ENCODE measurements at places on chromosomes 6 and 20.

DNA sequence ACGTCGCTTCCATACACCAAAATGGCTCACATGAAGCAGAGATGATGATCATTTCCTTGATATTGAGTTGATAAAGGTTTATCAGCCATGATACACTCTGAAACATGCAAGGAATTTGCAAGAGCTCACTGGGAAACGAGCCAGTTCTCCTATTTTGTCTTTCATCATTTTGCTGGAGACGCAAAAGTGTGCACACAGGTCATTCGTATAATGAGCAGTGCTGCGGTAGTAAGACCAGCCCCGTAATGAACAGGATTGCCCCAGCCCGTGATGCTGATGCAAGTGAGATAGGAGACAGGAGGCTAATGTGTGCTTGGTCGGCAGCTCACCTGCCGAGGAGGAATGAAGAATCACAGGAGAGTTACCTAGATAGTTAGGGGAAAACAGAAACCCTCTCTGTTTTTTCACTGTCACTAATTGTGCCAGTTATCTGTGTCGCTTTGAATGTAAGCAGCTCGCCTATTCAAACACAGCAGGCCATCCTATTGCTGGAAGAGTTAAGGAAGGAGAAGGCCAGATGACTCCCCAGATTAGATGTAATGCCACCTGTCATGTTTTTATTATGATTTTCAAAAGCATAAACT, 391.8 kb downstream of the SAMD5 start:
- DNase-seq = no peak

DNA sequence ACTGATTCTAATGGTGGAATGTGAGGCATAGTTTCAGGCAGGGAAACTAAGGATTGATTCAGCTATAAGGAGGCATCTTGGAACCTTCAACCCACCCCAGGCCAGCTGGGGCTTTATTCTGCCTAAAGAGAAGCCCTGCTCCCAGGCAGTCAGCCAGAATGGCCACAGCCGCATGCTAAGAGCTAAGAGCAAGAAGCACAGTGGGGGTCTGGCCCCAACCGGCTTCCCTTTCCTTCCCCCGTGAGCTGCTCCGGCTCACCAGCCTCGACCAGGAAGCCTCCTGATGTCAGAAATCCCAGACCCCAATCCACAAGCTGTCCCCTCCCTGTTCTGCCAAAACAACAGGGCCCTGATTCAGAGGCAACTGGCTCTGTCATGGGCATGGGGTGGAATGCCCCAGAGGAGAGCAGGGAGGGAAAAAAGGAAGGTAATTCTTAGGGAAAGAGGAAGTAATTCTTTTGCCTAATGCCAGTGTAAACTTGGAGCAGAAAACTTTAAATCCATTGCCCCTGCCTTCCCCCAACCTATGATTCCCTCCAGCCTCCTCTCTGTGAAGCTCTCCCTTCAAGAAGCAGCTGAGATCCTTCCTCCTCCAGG, 6.9 kb downstream of the GRM4 start:
- no peak for DNase-seq

DNA sequence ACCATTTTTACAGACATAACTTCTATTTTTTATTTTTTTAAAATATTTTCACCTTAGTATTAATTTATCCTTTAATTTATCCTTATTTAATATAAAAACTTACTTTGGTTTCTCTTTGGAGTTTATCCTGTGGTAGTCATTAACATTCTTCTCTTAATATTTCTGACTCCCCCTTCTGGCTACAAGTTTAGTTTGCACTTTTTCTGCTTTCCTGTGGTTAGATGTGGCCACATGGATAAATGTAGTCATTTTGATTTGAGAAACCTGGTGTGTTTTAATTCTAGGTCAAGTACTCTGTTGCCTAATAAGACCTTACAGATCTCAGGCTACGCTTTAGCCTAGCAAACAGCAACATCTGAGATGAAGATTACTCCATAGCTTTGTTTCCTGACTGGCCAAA, 1187.5 kb downstream of the HACE1 start:
- DNase-seq = no peak

DNA sequence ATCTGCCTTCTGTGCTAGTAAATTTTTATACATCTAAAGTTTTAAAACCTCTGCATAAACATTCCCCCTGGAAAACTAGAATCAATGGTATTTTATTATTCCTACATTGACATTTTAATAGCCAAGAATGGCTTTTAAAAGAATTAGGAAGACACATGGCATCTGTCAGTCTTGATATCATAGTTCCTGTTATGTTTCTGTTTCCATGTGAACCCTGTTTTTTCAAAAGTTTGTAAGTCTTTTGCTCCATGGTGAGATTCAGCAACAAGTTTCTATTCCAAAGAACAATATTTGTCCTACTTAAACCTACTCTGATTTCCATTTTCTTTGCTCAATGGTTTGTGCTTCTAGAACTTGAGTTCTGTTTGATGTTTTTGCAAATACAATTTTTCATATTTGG, 95.2 kb downstream of the PLEKHG1 start:
- DNase-seq = no peak

GRCh38 chr6:107473660-107474059, 14.3 kb upstream of the PDSS2 start:
- no peak for DNase-seq

- DNase-seq = no peak
These were observed 3.5 kb downstream of the SOBP start for GRCh38 chr6:107493158-107494057.

- no peak for DNase-seq
These were observed 14.7 kb upstream of the ASXL1 start for GRCh38 chr20:32343439-32343838.

- no peak for DNase-seq
These were observed 180.0 kb upstream of the SMLR1 start for GRCh38 chr6:130647246-130647645.

- peak; percentile 16 for DNase-seq
These were observed 21.6 kb downstream of the NAPB start for GRCh38 chr20:23399568-23400241.

- no peak for DNase-seq
These were observed 372.7 kb downstream of the ADGRB3 start for GRCh38 chr6:69007781-69008180.

DNA sequence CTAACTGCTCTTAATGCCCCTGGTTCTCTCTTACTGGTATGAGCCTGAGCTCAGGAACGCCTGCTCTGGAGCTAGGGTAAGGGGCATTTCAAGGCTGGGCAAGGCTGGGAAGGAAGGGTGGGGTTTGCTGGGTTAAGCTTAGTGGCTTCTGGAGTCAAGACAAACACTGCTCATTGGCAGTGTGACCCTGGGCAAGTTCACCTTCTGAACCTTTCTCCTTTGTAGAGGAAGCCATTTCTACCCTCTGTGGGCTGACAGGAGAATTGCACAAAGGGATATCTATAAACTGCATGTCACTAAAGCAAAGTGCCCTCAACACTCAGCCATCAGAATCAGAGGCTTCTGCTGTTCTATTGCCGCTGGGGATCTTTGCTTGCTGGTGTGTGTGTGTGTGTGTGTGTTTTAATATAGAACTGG, 20.3 kb upstream of the LRRN4 start:
- peak; percentile 11 for DNase-seq

- DNase-seq = peak; percentile 66
These were observed at the start of gene FAM184A for GRCh38 chr6:119078376-119079282. FAM184A (minus strand) TSS chr6:119078664; CDS start chr6:119078299, 365 bp downstream.

DNA sequence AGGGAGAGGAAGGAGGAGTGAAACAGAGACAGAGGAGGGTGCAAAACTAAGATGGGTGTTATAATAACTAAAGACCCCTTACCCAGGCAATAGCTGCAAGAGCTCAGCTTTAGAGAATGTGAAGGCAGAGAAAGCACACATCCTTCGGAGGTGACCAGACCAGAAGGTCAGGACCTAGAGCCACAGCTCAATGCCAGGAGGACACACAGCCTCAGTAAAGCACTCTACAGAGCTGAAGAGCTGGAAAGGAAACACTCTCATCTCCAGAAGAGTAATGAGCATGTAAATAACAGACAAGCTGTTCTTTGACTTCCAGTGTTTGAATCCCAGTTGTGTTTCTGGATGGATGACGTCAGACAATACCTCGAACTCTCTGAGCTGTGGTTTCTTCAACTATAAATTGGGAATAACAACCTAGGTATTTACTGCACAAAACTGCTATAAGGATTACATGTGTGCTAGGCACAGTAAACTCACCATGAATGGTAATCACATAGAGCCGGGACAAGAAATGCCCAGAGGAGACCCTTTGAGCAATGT, 63.2 kb downstream of the MAP3K5 start:
- DNase-seq = no peak

- peak; percentile 43 for DNase-seq
These were observed 47.8 kb upstream of the GATA5 start for GRCh38 chr20:62523473-62524203.

GRCh38 chr6:108960601-108961000, 112.4 kb downstream of the ARMC2 start:
- no peak for DNase-seq

DNA sequence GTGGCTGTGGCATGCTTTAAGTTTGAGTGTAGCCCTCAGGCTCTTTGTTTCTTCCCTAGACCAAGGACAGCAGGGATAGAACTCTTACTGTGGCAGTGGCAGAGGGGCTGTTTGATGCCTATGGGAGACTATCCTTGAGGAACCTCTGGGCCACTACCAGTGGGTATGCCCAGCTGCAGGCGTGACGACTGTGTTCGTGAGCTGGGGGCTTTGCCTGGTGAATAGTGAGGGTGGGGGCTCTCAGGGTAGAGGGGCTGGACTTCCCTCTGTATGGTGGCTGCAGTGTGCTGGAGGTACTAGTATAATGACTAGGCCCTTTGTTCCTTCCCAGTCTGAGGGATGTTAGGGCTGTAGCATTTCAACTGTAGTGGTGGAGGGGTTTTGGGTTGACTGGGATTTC, 1242.0 kb downstream of the KHDRBS2 start:
- DNase-seq = no peak

DNA sequence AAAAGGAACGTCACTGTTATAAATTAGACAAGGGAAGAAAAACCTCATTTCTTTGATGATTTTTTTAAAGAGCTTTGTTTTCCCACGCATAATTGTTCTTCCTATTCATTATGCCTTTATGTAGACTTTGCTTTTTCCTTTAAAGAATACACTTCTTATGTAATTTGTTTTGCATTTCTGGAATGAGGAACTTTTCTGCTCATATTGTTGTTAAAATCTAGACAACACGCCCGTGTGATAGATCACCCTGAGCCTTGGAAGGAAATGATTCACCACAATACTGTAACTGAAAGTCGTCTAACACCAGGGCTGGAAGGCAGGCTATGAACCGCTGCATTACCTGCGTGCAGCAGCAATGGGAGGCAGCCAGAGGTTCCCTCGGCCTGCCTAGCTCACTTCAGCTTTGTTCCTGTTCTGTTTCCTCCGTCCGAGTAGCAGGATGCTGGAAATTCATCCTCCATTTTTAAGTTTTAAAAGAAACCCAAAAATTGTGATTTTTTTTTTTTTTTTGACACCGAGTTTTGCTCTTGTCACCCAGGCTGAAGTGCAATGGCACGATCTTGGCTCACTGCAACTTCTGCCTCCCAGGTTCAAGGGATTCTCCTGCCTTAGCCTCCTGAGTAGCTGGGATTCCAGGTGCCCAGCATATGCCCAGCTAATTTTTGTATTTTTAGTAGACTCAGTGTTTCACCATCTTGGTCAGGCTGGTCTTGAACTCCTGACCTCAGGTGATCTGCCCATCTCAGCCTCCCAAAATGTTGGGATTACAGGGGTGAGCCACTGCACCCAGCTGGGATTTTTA, 49.6 kb upstream of the ZNF217 start:
- peak; percentile 85 for DNase-seq

DNA sequence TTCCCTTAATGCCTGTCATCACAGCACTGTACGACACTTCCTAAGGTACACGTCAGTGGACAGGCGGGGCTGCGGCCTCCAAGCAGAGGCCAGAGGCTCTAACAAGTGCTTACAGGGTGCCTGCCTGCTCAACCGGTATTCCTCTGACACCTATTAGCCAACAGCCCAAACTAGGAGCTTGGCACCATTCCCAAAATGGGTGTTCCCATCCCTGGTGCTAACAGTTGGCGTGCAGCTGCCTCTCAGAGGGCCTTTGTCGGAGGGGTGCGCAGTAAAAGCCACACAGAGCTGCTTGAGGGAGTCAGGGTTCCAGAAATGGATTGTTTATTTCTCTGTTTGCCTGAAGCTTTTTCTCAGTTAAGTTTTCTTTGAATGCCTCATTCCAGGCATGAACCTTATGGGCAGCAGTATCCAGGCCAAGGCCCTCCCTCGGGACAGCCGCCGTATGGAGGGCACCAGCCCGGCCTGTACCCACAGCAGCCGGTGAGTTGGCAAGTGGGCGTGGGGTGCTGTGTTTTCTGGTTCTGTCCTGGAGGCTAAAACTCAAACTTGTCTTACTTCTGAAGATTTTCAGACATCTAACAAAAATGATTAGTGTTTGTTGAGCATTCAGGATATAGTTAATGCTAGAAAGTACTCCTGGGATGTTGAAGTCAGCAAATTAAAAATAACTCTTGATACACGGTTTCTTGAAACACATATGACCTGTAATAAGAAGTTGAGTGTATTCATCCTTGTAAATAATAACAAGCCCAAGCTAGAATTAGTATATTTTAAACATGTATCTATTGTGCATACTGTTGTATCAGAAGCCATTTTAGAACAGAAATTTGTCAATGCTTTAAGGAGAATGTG, 124.7 kb downstream of the TMEM242 start:
- no peak for DNase-seq

GRCh38 chr6:98576791-98577190, 257.6 kb upstream of the POU3F2 start:
- no peak for DNase-seq

GRCh38 chr6:39453241-39453640, 130.7 kb upstream of the KCNK16 start:
- no peak for DNase-seq

- no peak for DNase-seq
These were observed 43.4 kb downstream of the TAF8 start for GRCh38 chr6:42093582-42094329.

DNA sequence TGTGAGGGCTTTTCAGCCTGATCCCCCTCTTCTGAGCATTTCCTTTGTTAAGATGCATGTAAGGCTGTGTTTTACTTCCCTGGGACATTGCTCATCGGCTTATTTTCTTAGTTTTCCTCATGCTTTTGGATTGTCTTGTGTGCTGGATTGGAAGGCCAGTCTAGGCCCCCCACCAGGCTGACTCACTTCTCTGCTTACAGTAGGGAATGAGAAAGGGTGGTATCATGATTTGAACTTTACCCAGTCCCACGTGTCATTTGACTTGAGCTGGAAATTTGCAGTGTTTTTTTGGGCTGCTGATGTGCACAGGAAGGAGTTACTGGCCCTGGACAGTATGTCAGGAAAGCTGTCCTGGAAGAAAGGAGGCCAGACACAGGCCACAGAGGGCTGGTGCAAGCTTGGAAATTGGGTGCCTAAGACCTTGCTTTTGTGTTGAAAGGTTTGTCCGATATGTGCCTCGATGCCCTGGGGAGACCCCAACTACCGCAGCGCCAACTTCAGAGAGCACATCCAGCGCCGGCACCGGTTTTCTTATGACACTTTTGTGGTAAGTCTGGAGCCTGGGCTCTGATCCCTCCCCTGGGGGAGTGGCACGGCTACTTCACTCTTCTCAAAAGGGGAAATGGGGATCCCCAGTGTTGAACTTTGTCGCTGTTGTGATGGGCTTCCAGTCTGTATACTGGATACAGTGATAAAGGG, 12.8 kb downstream of the RNF114 start:
- DNase-seq = no peak
